ENCODE measurements at places on chromosomes 1 and 21.

- no peak for DNase-seq
Observed at GRCh38 chr1:230493264-230493663, 67.1 kb upstream of the PGBD5 start.

- DNase-seq = no peak
Observed at GRCh38 chr21:44375761-44376241, 22.4 kb downstream of the TRPM2 start.

DNA sequence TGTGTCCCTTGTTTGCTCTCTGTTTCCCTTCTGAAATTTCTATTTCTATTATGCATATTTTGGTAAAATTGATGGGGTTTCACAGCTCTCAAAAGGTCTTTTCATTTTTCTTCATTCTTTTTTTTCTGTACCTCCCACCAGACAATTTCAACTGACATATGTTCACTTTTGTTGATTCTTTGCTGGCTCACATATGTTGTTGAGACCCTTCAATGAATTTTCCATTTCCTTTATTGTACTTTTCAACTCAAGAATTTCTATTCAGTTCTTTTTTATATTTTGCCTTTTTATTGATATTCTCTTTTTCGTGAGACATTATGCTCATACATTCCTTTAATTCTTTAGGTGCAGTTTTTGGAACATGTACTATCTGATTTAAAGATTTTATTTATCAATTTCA, 102.6 kb upstream of the GRIK1 start:
- no peak for DNase-seq

DNA sequence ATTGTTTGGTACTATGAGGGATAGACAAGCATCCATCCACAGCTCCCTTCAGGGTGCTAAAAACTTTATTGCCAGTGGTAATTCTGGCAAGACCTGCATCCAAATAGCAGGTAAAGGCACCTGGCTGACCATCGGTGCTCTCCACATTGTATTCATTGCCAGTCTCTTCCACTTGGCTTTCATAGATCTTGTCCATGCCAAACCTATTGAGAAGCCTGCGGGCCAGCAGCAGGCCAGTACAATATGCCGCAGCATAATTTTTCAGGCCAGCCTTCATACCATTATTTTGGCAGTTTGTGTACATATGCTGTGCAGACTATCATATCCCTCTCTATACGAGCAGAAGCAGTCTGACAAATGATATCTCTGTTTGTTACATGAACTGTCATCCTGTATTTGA, 70.2 kb downstream of the SWT1 start:
- DNase-seq = no peak

- no peak for DNase-seq
Observed at GRCh38 chr1:11731691-11732283, 4.1 kb upstream of the AGTRAP start.

- DNase-seq = no peak
Observed at GRCh38 chr1:67889953-67890567, 56.8 kb upstream of the GNG12 start.

GRCh38 chr21:44940116-44940631, 345 bp downstream of the SLX9 start:
- no peak for DNase-seq

DNA sequence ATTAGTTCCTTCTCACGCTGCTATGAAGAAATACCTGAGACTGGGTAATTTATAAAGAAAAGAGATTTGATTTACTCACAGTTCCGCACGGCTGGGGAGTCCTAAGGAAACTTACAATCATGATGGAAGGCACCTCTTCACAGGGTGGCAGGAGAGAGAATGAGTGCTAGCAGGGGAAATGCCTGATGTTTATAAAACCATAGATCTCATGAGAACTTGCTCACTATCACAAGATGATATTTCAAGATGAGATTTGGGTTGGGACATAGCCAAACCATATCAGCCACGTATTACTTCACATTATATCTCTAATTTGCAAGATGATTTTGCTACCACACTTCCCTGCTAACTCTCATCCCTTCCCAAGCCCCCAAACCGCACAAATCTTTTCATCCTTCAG, 9.1 kb downstream of the MNDA start:
- no peak for DNase-seq

DNA sequence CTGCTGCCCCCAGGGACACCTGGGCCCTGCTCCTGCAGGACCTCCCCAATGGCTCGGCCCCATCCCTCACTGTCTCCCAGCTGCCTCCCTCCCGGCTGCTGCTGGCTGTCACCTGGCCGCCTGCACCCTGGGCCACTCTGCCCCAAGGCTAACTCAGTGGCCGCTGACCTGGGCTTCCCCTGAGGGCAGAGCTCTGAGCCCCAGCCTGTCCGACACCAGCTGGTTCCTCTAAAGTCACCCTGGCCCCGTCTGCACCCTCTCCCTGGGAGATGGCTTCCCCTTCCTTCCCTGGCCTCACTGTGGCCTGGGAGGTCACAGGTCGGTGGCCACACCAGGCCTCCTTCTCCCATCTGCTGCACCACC, 15.0 kb downstream of the ITGB2 start:
- DNase-seq = no peak

DNA sequence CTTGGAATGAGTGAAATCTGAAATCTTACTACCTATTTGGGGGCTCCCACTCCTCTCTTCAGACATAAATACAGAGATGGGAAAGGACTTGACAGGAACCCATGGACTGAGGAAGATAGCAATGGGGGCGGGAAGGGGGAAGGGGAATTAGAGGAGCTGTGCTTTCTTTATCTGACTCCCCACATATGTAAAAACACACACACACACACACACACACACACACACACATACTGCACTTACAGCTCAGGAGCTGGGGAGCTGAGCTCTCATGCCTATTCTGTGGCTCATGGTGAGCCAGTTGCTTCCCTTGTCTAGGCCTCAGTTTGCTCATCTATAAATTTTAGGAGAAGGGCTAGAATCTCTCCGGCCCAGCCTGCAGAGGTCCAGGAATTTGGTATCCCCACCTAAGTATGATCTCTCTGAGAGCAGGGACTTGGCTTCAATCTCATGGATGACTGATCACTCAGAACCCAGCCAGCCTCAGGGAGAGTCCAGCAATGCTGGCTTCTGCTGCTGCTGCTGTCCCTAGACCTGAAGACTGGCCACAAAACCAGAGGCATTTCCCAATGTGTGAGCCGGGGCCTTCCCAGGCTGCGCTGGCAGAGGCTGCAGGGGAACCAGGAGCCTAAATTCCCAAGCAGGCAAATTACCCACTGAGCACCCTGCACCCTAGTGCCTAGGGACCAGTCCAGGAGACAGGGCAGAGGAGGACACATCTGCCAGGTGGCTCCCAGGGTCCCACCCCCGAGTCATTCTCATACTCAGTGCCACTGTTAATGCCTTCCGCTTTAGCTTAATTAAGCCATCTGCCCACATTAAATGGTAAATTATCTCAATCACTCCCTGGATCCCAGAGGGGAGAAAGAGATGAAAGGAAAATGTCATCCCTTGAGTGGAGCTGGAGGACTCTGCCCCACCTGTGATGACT, 57.5 kb upstream of the RBM15 start:
- DNase-seq = no peak

GRCh38 chr1:154190550-154190949, 1.4 kb downstream of the TPM3 start:
- no peak for DNase-seq

- no peak for DNase-seq
Observed at GRCh38 chr1:905071-905749, 18.5 kb upstream of the SAMD11 start.

DNA sequence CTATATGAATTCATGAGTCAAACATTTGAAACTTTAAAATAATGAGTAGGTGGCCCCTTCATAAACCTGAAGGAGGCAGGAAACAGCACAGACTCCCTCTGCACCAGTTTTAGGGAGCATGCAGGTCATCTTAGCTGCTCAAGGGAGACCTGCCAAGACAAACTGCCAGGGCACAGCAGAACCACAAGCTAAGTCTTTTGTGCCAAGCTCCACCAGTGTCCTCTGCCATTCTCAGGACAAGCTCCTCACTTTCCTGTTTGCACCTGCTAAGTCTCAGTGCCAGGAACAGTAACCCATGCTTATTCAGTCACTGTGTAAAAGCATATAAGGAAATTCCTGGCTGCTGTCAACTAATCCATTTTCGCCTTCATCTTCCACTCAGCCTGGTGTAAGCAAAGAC, 368.9 kb downstream of the SEC16B start:
- no peak for DNase-seq

GRCh38 chr1:6956488-6957159, 171.4 kb downstream of the CAMTA1 start:
- DNase-seq = no peak

- no peak for DNase-seq
Observed at GRCh38 chr1:59237900-59238299, 59.0 kb upstream of the FGGY start.

DNA sequence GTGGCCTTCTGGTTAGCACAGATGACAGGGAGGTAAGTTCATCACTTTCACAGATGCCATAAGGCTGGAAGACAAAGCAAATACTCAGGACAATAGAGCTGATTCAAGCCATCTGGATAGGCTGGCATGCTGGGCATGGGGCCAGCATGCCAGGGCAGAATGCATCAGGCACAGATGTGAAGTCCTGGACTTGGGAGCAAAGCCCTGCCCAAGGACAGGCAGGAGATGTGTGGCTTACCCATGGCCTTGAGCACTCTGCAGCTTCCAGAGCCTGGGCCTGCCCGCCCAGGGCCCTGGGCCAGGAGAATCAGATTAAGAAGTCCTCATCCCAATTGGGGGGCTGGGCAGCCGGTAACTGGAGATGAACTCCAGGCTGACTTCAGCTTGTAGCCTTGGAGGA, 135.7 kb upstream of the ZC3H12A start:
- DNase-seq = no peak

DNA sequence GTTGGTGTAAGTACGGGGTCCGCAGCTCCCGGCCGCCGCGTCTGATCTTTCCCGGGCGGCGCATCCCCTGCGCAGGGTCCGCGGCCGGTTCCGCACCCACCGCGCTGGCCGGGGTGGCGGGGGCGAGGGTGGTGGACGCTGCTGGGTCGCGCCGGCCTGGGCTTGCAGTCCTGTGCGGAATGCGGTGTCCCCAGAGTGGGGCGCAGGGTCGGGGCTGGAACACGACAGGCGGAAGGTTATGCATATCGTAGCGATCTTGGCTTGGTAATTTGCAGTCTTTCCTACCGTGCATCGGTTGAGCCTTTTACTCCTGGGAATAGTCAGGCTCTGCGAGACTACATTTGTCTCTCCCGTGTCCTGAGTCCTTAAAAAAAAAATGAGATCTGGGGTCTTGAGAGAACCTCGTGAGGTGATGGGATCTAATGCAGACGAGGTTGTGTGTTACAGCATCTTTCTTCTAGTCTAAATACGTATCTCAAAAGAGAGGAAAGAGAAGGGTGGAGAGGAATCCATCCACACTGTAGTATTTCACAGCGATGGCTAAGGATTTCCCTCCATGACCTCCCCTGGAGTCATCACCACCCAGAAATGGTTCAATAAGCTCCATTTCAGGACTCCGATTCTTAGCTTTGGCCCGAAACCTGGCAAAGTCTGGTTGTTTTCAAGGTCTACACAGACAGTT, 572 bp downstream of the ATP1B1 start:
- DNase-seq = no peak

GRCh38 chr1:14519976-14520375, 78.5 kb upstream of the KAZN start:
- DNase-seq = no peak

DNA sequence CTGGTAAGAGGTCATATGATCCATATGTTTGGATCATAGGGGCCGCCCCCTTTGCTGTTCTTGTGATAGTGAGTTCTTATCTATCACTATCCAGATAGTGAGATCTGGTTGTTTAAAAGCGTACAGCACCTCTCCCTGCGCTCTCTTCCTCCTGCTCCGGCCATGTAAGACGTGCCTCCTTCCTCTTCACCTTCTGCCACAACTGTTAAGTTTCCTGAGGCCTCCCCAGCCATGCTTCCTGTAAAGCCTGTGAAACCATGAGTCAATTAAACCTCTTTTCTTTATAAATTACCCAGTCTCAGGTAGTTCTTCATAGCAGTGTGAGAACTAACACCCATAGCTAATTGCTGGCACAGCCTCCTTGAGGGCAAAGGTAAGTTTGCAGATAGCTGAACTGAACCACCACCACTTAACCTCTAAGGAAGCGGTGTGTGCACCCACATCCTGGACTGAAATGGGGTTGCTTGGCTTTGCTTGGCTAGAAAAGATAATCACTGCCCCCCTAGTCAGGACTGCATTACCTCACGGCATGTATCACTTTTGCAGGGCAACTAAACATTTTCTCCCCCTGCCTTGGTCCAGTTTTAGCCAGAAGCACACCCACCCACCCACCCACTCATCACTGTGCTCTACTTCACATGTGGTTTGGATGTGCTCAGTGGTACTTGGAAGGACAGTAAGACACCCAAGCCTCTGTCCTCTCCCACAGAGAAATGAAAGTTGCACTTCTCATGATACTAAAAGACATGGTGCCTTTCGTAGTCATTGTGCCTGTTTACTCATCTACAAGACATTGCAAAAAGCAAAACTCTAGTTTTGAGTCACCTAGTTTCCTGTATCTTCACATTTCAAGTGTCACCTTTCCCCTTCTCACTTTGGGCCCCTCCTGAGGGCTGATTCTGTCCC, 23.1 kb upstream of the PTAFR start:
- peak; percentile 70 for DNase-seq

GRCh38 chr1:4626560-4627319, 27.7 kb upstream of the AJAP1 start:
- no peak for DNase-seq

DNA sequence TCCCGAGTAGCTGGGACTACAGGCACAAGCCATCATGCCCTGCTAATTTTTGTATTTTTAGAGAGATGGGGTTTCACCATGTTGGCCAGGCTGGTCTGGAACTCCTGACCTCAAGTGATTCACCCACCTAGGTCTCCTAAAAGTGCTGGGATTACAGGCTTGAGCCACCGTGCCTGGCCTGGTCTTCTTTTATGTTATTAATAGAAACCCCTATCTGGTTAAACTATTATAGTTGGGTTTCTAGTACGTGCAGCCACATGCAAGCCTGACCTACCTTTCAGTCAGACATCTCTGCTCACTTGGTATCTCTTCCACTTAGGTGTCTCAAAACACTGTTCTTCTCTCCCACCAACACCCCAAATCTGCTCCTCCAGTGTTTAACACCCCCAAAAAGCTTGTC, 34.4 kb downstream of the PSEN2 start:
- DNase-seq = no peak

- DNase-seq = no peak
Observed at GRCh38 chr21:46009951-46010705, 28.6 kb downstream of the COL6A1 start.

GRCh38 chr1:55002686-55003085, 4.0 kb downstream of the BSND start:
- no peak for DNase-seq

GRCh38 chr1:119003413-119004128, 15.4 kb upstream of the TBX15 start:
- DNase-seq = no peak

DNA sequence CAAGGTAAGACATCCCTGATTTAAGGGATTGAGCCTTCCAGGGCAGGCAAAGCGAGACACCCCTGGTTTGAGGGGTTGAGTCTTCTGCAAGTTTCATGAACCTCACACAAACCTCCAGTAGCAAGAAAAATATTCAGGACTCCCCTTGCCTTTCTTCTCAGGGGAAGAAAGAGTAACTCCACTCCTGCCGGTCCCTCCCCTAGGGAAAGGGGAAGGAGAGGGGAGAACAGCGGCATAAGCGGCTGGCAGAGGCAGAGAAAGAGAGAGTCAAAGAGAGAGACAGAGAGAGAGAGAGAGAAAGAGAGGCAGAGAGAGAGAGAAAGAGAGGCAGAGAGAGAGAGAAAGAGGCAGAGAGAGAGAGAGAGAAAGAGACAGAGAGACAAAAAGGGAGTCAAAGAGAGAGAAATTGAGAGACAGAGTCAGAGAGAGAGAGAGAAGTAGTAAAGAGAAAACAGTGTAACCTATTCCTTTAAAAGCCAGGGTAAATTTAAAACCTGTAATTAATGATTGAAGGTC, 29.5 kb upstream of the CBR3 start:
- no peak for DNase-seq

GRCh38 chr21:41167348-41168342, at the start of gene BACE2:
Gene BACE2, plus strand, starts transcription at chr21:41168160. Its CDS starts 104 bp downstream, at chr21:41168264.
- DNase-seq = no peak
